ENCODE measurements at places on chromosomes 4 and X. TPM values are rescaled to one million over a fixed set of nuclear protein-coding genes. Genes with fewer than 3 reads are reported as not detected.

ODAPH gene
- total RNA-seq, result not detected

GPAT3 gene
- total RNA-seq, result 4.5 TPM

ALG13 gene
- 35.7 TPM for total RNA-seq

TBL1X gene
- 14.2 TPM for total RNA-seq

SHROOM4 gene
- 0.51 TPM for total RNA-seq

ATP2B3 gene
- not detected for total RNA-seq

DNA sequence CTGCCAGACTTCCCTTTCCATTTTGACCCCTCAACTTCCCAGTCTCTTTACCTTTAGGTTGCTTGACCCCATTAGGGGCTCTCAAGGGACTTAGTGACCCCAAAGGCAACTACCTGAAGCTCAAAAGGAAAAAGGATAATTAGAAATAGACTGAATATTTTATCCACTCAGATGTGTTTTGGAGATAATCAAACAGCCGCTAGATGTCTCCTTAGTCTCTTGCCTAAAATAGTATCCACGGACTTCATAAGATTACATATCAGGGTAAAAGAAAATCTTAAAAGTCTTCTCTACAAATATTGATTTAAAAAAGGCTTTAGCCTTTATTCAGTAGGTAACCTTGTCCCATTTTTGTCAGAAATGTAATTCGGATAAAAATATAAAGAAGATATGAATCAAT, 21.0 kb upstream of the RHOXF2 start:
- DNase-seq, result no peak

DNA sequence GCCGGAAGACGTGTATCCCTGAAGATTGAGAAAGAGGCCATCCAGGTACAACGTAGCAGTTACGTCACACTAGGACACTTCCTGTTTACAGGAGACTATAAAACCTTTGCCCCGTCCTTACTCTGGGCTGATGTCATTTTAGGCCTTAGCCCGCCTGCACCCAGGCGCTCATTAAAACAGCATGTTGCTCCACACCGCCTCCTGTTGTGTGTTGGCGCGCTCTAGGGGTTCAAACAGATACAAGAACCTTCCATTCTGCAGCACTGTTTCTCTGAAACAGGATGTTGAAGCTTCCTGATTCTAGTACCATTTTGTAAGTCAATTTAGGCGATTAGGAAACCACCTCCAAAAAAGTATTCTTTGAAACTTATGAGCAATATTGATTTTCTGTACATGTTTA, 722.1 kb downstream of the PCDH7 start:
- DNase-seq, result no peak

GRCh38 chr4:151879705-151880445, 119.1 kb upstream of the GATB start:
- no peak for DNase-seq

DNA sequence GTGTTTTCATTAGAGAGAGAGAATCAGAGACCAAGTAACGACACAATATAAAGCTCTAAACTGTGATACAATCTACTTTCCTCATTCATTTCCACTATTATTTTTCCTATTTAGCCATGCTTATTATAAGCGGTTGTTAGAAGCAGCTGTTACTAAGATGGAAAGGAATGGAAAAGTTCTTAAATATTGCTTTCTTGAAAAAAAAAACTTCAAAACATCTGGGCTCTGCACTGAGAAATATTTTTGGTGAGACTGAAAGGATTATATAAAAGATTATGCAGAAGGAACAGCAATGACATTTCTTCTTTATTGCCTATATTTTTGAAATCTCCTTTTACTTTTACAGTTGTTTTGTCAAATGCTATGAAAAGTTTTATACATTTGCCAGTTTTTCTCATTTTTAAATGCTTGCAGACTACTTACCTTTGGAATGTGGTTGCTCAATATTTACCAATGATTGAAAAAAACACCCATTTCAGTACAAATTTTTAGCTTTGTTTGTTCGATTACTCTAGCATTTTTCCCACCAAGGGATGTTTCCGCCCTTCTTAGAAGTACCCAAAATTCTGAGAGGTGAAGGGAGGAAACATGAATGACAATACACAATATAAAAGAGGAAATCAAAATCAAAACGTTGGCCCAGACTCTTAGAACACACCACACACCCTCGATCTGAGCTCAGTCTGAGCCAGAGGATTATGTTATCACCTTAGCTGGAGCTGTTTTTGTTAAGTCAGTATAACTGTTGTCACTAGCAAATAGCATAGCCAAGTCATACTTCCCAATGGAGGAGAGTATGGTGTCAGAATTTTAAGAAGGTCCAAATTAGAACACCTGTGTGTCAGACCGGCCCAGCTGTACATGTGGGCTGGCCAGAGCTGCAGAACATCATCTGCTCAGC, 18.4 kb downstream of the DKK2 start:
- DNase-seq, result no peak

DNA sequence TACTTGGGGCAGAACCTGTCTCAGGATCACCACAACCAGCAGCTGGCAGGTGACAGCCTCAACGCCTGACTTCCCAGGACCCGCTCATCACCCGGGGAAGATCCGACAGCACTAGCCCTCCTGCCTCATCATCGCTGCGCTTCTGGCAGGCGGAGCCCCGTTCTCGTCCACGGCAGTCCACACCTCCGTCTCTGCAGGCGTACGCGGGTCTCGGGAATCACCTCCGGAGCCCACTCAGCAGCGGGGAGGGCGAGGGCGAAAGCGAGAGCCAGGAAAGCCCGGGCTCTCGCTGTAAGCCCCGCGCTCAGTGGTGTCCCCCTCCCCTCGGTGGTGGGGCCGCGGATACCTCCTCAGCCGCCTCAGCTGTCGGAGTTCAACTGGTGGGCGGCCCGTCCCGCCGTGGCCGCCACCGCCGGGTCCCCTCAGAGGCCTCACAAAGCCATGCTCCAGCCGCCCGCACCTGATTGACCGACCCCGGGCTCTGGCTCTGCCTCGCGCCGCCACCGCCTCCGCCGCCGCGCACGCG, 518 bp upstream of the CNKSR2 start:
- no peak for DNase-seq

DNA sequence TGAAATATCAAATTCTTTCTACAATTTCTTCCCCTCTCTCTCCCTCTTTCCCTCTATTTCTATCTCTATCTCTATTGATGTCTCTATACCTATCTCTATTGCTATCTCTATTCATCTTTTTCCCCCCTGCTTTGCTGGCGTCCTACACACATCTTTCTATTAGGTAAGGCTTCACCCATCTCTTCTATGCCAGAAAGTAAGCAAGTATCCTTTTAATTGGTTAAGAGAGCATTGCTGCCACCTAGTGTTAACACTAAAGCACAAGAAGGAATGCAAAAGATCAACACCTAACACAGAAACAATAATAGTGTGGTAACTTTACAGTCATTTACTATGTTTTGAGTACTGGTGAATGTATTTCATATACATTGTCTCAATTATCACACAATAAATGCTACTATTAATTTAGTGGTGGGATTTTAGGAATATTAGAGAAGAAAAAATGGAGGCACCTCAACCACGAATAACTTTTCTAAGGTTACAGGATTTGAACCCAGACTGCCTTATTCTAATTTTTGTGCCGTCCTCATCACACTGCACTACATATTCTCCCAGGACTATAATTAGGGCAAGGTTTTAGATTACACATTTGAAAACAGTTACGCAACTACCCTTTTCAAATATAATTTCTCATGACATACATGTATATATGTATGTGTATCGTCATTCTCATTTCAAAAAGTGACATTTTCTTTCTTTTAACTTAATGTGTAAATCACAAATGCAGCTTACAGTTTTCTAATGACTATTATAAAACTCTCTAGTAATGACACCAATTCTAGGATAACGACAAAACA, 3.7 kb upstream of the C4orf36 start:
- peak; percentile 73 for DNase-seq

DNA sequence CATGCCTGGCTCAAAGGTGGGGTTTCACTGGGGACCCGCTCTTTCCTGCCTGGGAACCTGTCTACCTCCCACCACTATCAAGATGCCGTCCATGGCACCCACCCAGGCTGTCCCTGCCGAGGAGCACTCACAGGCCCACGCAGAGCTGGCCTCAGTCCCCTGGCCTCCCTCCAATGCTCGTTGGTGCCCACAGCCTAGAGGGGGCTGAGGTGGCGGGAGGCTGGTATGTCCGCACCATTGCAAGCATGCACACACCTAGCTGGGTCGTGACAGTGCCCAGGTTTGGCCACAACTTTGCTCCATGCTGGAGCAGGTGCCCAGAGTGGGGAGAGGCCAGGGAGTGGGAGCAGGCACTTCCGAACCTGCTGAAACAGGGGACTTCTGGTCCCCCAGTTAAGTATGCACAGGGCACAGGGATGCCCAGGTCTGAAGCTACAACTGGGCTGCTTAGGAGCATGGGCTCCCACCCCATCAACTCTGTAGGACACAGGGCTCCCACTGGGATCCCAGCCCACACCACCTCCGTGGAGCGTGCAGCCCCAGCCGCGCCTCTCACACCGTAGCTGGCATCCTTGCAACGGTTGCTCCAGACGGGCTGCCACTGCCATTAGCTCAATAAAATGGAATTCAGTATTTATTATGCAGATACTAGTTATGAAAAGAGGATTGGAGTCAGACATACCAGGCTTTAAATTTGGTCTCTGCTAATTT, 1376.1 kb upstream of the TENM3 start:
- DNase-seq, result no peak

DNA sequence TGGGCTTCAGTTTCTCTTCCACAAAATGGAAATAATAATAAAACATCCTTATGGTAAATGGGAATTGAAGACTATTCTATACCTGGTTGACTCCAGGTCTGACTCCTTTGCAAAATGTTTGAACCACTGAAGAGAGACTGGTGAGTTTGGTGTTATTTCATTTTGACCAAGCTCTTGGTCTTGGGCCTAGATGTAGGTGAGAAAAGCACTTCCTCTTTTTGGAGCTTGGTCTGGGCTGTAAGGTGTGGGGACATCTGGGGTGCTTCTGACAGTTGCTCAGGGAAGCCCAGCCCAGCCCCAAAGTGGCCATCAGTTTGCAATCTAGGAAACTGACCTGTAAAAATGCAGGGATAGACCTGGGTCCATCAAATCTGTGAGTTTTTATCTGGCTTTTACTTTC, 26.8 kb upstream of the SOD3 start:
- no peak for DNase-seq

DNA sequence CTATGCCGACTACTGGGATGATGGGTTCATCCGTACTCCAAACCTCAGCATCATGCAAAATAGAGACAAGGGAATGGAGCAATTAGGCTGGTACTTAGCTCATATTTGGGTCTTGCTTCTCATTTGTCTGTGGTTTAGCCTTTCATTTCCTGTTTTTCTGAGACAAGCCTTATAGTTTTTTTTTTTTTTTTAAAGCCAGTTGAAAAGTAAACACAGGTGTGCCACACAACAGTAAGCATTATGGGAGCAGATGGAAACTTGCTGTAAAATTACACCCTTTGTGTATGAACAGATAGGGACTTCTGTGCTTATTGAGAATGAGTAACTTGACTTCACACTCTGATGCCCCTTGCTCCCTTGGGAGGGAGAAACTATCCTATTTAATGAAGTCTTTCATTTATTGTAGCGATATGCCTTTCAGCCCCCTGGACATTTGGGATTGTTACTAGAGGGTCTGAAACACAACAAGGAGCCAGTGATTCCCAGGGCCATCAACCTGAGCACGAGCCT, 13.7 kb downstream of the RASSF6 start:
- DNase-seq, result peak; percentile 72

DNA sequence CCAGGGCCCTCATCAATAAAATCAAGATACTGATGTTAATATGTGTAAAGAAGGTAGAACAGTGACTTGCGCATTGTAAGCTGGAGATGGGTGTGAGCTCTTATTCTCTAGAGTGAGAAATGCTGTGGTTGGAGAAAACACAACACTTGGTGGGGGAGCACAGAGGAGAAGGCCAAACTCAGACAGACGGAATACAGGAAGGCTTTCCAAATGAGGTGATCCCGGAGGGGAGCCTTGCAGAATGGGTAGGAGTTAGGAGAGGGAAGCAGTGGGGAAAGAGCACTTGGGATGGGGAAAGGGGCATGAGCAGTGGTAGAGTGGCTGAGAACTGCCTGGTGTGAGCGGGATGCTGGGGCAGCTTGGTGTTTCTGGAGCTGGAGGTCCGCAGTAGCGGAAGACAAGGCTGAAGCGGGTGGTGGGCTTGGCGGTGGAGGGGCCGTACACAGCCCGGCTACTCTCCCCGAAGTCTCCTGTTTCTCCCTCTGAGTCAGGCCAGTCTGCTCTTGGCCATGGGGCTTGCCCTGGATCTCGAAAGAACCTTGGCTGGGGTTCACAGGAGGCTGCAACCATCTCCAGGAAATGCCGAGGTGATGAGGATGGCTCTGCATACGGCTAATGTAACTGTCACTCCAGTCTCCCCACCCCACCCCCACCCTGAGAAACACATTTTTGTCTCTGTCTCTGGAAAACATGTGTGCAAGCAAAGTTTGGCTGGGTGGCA, 11.3 kb upstream of the PLAC1 start:
- peak; percentile 74 for DNase-seq

DNA sequence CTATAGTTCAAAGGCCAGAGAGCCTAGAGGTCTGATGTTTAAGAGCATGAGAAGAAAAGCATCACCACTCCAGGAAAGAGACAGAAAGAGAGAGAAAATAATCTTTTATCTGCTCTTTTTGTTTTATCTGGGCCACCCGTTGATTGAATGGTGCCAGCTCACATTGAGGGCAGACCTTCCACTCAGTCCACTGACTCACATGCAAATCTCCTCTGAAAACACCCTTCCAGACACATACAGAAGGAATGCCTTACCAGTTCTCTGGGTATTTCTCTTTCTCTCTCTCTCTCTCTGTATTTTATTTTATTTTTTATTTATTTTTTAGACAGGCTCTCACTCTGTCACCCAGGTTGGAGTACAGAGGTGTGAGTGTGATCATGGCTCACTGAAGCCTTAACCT, 252.5 kb downstream of the DTHD1 start:
- DNase-seq, result peak; percentile 62

All from bronchial epithelial cell (primary cell).